ENCODE measurements at places on chromosomes 2 and 18.

DNA sequence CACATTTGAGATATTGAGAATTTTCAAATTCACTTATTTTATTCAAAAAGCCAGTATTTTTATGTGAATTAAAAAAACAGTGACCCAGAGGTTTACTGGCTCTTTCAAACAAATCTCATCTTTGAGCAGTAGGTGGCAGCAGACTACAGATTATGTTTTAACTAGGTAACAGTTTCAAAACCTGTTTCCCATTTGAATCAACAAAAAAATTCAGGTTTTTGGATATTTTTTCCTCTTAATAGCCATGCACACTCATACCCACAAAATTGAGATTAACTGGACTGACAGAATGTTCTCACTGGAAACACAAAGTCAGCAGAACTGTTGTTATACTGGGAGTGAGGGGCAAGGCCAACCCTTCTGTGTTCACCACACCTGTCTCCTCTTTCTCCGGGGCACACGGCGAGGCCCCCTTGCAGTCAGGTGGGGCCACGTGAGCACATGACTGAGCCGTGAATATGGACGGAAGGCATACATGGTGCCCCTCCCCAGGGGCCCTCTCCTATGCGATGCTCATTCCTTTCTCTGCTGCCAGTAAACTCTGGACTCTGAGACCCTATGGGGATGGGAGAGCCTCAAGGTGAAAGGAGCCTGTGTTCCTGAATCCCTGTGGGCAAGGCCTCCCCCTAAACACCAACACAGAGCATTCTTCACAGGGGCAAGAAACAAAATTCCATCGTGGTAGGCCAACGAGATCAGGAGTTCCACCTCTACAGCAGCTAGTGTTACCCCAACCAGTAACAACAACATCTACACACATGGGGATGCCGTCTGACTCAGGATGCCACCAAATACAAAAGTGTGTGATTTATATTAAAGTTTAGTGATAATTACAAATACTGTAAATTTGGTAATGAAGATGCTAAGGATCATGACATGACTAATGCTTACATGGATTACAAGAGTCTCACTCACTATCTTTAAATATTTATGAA is 80.4 kb downstream of the LPIN2 start:
- peak; percentile 44 for DNase-seq

DNA sequence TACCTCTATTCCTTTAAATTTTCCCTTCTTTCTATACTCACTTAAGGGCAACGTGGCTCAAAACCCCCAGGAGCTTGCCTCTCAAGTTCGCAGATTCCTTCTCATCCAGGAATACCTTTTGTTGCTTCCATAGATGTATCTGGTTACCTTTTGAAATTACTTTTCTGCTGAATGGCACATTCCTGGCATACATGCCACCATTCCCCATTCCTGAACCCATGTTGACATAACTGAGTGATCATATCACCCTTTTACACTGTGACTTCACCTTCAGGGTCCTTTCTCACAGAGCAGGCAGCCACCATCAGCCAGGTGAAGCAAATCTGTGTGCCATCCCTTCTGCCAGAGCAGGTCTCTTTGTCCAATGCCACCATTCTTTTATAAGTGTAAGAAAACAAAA is 615.8 kb downstream of the ARHGAP15 start:
- DNase-seq = no peak

- DNase-seq = no peak
These were observed 15.5 kb upstream of the IL1RN start for GRCh38 chr2:113111823-113112287.

DNA sequence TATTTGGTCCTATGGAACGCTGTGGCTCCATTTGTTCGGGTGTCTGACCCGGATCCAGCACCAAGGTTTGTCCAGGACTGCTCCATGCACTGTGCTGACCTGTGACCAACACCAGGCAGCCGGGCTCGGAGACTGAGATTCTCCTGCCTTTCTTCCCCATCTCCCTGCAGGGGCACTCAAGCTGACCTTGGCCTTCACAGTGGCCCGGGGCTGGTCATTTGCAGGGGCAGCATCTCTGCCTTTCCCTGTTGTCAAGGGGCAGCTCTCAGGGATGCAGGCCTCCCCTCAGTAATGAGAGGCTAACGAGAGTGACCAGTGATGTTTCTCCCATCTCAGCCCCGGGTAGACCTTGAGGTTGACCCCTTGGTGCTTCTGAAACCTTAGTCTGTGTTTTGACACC is 27.5 kb downstream of the MOCOS start:
- no peak for DNase-seq

DNA sequence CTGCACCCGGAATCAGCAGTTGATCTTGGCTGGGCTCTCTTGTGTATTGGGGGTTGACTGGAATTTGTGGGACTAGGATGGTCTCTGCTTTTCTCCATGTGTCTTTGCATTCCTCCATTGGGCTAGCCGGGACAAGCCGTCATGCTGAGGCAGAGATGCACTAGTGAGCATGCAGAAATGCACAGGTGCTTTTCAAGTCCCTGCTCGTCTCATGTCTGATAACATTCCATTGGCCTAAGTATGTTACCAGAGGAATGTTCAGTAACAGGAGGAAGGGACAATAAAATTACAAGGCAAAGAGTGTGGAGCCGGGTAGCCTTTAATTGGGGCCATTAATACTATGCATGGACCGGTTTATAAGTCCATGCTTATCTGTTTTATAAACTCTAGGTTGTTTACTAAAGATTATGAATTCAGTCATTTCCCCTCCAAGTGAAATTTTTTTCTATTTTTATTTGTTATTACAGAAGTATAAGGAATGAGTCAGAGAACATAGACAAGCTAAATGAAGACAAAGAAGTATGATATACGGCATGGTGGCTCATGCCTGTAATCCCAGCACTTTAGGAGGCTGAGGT is 24.4 kb upstream of the AAK1 start:
- DNase-seq = no peak

Data from stimulated activated CD4-positive, alpha-beta T cell treated with anti-CD3 and anti-CD28 coated beads, Interleukin-2, amount 100 ng/mL, for 24 hours (primary cell).